Choroid plexus epithelial cell (primary cell): ENCODE measurements at places on chromosomes 11 and 22.

- DNase-seq = no peak
Observed at GRCh38 chr11:47375020-47375419, 3.3 kb downstream of the SPI1 start.

GRCh38 chr11:72012091-72012630 lies 13.5 kb downstream of the IL18BP start:
- no peak for DNase-seq

DNA sequence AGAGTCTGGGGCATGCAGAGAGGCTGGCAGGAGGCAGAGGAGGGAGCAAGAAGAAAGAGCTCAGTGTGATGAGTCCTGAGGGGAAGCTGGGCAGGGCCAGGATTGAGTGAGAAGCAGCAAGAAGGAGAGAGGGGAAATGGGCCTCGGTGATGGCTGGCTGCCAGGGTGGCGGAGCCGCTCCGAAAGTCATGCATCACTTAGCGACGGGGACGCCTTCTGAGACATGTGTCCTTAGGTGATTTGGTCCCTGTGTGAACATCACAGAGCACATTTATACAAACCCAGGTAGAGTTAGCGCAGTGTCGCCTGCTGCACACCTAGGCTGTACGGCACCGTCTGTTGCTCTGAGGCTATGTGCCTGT lies 15.1 kb downstream of the TBC1D22A start:
- no peak for DNase-seq

GRCh38 chr11:64723117-64723906 lies at the start of gene NRXN2:
TSS of gene NRXN2 (minus strand) at chr11:64723197. CDS start at chr11:64713699, 9,498 bp downstream.
- peak; percentile 80 for DNase-seq

GRCh38 chr11:71286701-71287643 lies 34.6 kb upstream of the SHANK2 start:
- DNase-seq = peak; percentile 61

DNA sequence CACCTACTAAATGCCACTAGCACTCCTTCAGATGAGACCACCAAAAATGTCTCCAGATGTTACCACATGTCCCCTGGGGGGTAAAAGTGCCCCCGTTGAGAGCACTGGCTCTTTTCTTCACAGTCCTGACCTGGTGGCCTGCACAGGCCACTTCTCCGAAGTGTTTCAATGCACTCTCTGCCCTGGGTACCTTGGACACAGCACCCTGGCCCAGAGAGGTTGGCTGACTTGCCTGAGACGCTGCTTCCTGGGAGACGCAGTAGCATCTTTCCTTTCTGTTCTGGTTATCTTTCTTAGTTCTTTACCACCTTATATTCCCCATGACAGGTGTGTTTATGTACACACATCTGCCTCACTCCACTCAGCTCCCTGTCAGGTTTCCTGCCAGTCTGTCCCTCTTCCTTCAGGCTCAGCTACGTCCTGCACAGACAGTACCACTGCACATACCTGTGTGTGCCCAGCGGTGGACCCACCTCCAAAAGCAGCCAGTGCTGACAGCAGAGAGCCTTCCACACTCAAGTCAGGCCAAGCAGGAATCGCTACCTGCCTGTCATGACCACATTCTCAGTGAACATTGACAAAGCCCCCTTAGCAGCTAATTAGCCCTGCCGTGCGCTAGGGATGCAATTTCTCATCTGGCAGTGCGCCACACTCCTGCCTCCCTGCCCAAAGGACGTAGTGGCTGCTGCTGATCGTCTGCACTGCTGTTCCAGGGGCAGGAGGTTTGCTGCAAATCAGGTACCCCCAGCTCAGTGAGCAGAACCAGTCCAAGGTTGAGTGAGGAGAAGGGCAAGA lies 39.0 kb downstream of the FAM83F start:
- no peak for DNase-seq

DNA sequence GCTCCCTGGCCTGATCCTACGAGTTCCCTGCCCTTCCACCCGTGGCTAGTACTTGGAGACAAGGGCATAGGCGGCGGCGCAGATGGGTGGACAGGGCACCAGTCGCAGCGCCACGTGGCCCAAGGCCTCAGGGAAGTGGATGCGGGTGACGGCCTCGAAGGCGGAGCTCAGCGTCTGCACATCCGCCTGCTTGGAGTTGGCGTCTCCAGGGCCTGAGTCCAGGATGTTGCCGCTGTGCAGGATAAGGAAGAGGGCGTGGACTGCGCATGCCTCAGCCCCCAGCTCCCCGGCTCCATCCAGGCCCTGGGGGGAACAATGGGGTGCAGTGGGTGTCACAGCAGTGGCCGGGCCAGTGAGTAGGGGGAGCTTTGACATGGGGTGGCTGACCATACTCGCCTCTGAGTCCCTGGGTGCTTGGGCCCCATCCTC lies 6.6 kb downstream of the PITPNM1 start:
- DNase-seq = no peak

- DNase-seq = peak; percentile 77
Observed at GRCh38 chr11:61899146-61899841, 7.9 kb upstream of the FADS3 start.

DNA sequence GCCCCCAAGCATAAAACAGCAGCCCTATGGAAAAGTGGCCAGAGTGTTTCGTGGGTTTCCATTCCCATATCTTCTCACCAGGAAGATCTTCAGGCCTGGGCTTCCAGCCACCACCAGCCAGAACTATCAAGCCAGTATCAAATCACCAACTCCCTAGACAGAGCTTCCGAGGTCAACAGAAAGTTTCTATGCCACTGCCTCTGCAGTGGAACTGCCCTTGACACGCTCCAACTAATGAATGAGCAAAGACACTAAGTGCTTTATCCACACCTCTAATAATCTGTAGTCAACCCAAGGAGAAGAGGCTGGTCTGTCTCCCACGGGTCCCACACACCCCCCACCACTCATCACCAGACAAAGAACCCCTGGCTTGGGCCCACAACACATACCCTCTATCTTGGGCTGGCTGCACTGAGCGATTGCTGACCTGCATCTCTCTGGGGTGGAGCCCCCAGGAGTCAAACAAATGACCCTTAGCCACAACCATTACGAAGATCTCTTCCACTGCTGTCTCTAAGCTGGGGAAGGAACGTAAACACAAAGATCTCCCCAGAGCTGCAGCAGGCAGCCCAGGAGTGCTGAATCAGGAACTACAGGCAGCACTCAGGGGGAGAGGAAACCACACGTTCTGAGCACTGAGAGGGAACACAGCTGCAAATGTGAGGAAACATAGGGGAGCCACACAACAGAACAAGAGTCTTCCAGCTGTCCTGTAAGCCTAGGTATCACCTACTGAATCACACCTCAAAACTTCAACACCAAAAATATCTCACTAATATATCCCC lies 9.7 kb downstream of the OR5AN1 start:
- no peak for DNase-seq

- no peak for DNase-seq
Observed at GRCh38 chr11:90699791-90700400, 477.0 kb upstream of the CHORDC1 start.

- no peak for DNase-seq
Observed at GRCh38 chr22:26053737-26054316, 115.4 kb upstream of the SEZ6L start.

DNA sequence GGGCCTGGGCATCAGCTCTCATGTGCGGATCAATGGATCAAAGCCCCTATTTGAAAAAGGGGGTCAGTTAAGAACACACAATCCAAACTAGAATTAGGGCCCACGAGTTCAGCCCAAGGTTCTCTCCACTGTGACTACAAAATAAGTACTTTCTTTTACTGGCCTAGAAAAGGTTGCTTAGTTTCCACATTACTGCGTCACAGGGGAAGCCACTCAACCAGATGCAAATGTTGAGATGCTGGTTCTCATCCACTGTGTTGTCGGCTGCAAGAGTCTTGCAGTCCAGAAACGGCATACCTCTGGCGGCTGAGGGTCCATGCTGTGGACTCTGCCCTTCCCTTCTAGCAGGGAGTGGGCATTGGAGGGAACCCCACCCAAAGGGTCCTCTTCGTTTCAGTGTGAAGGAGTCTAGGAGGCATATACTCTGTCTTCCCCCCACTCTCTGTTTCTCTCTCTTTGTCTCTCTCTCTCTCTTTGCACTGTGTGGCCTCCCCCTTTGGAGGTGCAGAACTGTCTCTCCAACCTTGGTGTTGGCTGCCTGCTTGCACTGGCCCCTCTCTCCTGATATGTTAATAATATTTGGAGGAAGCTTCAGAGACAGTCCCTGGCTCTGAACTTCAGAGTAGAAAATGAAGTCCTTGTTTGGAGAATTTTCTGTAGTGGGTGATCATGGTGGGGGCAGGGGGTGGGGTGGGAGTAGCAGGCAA lies 99.0 kb upstream of the NNMT start:
- DNase-seq = peak; percentile 39

GRCh38 chr22:42064629-42065028 lies 6.0 kb downstream of the NAGA start:
- no peak for DNase-seq

- DNase-seq = no peak
Observed at GRCh38 chr22:30866811-30867271, 101.7 kb downstream of the MORC2 start.

- DNase-seq = no peak
Observed at GRCh38 chr11:19602891-19603290, 109.7 kb upstream of the NAV2 start.

- peak; percentile 88 for DNase-seq
Observed at GRCh38 chr11:4626207-4627099, 10.8 kb upstream of the OR51D1 start.

- DNase-seq = peak; percentile 15
Observed at GRCh38 chr11:131841028-131841427, 470.6 kb downstream of the NTM start.

DNA sequence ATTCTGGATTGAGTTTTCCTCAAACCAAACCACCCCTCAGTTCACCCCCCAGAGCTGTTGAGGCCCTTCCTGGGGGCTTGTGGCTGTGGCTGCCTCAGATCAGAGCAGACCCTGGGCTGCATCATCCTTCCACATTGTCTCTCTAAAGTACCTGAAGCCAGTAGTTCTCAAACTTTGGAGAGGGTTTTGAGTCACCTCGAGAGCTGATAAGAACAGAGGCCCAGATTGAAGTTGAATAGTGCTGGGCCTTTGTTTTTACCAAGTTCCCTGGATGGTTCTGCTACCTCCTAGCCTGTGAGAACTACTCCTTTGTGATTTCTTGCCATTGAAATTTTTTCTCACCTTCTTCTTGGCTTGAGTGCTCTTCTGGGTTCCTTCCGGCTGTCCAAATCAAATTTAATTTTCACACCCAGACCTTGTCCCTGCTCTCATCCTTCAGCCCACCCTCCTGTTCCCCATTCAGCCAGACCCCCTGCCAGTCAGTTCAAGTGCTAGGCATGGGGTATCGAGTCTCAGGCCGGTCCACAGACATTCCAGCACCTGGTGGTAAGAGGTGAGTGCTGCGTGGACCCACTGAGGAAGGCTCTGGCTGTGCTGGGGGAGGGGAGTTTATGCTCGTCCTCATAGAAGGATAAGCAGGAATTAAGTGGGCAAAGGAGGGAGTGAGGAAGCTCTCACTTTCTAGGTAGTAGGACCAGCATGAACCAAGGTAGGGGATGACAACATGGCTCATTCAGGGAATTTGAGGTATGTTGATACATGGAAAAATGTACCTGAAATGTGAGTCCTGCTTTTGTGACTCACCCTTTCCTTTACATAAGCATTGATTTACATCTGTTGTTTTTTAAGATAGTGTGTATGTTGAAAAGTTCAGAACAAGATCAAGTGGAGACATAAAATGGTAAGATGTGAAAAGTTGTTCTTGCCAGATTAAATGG lies 116.5 kb downstream of the PTPRJ start:
- DNase-seq = peak; percentile 66

GRCh38 chr11:69508974-69509373 lies 27.5 kb downstream of the LINC01488 start:
- no peak for DNase-seq

DNA sequence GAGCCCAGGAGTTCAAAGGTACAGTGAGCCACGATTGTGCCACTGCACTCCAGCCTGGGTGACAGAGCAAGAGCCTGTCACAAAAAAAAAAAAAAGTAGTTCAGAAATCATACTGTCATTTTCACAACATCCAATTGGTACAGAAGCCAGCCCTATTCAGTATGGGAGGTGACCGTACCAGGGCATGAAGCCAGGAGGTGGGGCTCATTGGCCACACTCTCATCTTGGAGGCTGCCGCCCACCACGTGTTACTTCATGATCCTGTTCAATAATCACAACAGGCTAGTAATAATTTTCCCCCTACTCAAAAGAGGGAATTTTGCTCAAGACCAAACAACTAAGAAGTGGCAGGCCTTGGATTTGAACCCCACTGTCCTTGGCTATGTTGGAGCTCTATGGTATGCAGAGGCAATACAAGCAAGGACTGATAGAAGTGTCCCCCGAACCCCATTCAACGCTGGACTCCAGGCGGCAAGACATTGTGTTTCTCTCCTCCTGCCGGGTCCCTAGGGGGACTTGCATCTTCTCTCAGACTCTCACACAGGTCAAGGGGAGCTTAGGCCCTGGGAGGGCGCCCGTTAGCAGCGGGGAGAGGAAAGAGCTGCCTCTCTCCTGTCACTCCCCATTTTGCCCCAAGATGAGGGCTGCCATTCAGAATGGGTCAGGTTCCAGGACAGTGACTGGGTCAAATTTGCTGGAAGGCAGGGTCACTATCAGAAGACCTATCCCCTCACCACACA lies 40.2 kb upstream of the EMID1 start:
- DNase-seq = no peak

- DNase-seq = peak; percentile 57
Observed at GRCh38 chr11:97815667-97816066, 1205.1 kb upstream of the CNTN5 start.

- DNase-seq = peak; percentile 33
Observed at GRCh38 chr11:10930224-10930971, 72.5 kb upstream of the ZBED5 start.

DNA sequence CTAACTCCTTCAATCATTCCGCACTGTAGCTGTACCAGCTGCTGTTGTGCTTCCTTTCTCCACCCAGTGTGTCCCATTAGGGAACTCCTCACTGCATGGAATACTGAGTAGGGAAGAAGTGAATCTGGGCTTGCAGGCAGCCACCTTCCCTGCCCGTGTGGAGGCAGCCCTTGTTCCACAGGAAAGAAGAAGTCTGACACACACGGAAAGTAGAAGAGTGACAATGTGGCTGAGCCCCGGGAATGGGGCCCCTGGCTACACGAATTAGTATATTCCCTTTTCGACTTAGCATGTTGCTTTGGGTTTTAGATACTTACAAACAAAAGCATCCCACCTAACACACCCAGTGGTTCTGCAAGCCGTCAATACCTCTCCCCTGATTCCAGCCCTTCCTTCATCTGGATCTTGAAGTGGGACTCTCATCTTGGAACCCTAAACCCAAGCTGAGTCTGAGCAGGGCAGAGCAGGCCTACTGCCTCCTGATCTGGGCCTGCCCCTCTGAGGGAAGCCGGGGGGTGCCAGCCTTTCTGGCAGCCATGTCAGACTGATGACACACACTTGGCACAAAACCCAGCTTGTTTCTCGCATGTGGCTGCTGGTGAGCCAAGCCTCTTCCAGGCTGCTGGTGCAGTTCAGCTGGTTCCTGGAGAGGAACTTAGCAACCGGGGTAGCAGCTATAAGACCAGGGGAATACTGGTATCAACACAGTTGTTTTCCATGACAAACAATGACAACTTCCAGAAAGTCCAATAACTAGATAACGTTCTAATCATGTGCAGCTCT lies 71.6 kb downstream of the C11orf58 start:
- peak; percentile 42 for DNase-seq

GRCh38 chr11:104918113-104918824 lies 20.0 kb upstream of the CASP12 start:
- DNase-seq = peak; percentile 86
